ENCODE measurements at places on chromosomes 12 and 14. TPM values are rescaled to one million over a fixed set of nuclear protein-coding genes. Genes with fewer than 3 reads are reported as not detected.

GPR68 gene
- total RNA-seq = 1.2 TPM

SDR9C7 gene
- total RNA-seq = not detected

ST8SIA1 gene
- total RNA-seq = 0.37 TPM

DIO3 gene
- not detected for total RNA-seq

SLC2A3 gene
- 129 TPM for total RNA-seq

RNASE13 gene
- total RNA-seq = not detected

PTPRR gene
- 2.2 TPM for total RNA-seq

MYL2 gene
- not detected for total RNA-seq
